ENCODE measurements at places on chromosomes 4 and X.

- no peak for DNase-seq
Measured at GRCh38 chrX:123181233-123181914, 2.7 kb upstream of the GRIA3 start.

DNA sequence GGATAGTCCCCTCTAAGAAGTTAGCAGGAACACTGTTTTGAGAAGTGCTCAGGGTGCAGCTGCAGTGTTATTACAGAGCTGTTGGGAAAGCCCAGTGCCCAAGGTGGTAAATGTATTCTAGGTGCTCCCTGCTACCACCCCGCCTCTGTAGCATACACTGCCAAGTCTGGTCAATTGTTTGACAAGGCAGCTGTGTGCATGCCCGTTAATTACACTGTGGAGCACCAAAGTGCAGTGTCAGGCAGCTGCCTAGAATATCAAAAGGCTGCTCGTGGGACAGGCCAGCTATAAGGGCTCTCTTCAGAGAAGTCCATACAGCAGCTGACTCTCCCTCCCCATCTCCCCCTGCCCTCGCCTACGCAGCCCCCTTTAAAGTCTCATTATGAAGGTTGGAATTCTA is 99.9 kb upstream of the KLHL13 start:
- no peak for DNase-seq

GRCh38 chrX:117305168-117305766 is 811.3 kb downstream of the KLHL13 start:
- DNase-seq: no peak

GRCh38 chrX:13579661-13580060 is 10.3 kb downstream of the EGFL6 start:
- DNase-seq: no peak

- no peak for DNase-seq
Measured at GRCh38 chr4:184807256-184807655, 18.5 kb downstream of the ACSL1 start.

DNA sequence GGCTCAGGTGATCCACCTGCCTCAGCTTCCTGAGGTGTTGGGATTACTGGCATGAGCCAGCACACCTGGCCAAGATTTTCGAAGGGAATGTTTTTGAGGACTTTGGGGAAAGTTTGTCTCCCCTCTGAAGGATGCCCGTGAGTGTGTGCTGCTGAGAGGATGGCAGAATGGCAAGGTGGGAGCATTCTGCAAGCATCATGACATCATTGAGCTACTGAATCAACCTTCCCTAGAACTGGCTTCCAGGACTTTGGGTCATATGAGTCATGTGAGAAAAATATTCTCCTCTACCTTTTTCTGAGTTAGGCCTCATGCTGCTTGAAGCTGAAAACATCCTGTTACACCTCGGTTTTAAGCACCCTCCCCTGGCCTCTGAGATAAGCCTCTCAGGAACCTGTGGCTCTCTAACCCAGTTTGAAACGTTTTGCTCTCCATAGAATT is 31.0 kb downstream of the TMEM131L start:
- peak; percentile 26 for DNase-seq

GRCh38 chr4:40190880-40191815 is 5.7 kb upstream of the RHOH start:
- DNase-seq: no peak

DNA sequence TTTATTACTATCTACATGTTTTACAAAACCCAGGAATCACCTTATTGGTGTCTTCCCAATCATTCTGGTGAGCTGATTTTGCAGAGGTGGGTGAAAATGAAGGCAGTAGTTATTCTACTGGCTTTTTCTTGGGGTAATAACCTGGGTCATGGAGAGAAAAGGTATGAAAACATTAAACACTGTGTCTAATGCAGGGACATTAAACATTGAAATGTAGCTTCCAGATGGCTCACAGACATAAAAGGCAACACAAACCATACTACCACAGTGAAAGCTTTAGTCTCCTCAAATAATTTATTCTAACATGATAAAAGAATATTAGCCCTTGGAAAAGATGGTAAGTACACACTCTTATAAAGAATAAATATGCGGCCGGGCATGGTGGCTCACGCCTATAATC is 8.0 kb downstream of the SETD7 start:
- DNase-seq: no peak

DNA sequence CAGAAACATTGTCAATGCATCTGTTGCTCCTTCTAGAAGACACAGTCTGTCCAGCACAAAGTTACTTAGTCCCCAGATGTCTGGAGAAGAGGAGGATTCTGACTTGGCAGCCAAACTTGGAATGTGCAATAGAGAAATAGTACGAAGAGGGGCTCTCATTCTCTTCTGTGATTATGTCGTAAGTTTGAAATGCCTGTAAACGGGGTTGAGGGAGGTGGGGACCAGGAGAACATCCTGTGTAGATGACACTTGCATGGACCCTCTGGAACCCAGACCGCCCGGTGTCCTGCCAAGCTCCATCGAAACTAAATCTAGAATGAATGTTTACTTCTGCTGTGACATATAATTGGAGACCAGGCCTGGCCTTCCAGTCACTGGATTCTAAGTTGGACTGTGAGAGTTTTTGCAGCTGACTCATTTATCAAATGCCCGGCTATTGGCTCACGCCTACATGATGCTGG is 45.0 kb upstream of the MSANTD1 start:
- peak; percentile 50 for DNase-seq

DNA sequence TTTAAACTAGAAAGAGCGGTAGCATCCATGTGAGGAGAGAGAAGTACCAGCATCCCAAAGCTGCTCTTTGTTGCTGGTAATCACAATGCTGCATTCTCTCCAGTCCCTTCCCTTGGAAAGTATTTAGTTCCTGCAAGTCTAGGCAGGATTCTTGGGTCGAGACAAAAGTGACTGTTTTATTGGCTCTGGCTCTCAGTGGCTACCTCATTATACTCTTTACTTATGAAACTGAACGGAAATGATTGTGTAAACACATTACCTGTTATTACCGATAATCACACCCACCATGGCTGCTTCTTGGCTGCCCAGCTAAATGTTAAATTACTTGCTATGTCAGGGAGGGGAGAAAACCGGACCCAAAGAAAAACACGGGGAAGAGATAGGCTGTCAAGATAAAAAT is 26.2 kb downstream of the ATXN3L start:
- no peak for DNase-seq

GRCh38 chr4:15349531-15349935 is 78.3 kb upstream of the C1QTNF7 start:
- no peak for DNase-seq

- DNase-seq: no peak
Measured at GRCh38 chr4:153887217-153887616, 98.3 kb upstream of the SFRP2 start.

GRCh38 chr4:139552517-139553307 is 3.3 kb downstream of the SETD7 start:
- no peak for DNase-seq

- no peak for DNase-seq
Measured at GRCh38 chr4:126530996-126531585, 1101.7 kb upstream of the INTU start.

DNA sequence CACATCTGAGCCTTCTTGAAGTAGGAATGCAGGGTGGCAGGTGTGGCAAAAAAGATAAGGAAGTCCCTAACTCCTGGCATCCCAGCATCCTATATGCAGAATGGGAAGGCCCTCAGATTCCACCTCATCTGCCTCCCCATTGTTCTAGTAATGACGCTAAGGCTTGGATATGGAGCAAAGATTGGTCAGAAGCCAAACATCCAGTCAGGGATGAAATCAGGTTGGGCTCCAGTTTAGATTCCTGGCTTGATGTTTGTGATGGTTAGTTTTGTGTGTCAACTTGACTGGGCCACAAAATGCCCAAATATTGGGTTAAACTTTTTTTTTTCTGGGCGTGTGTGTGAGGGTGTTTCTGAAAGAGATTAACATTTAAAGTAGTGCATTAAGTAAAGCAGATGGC is 39.6 kb upstream of the MAGEA4 start:
- DNase-seq: no peak

- no peak for DNase-seq
Measured at GRCh38 chrX:13050151-13050550, 5.7 kb upstream of the FAM9C start.

DNA sequence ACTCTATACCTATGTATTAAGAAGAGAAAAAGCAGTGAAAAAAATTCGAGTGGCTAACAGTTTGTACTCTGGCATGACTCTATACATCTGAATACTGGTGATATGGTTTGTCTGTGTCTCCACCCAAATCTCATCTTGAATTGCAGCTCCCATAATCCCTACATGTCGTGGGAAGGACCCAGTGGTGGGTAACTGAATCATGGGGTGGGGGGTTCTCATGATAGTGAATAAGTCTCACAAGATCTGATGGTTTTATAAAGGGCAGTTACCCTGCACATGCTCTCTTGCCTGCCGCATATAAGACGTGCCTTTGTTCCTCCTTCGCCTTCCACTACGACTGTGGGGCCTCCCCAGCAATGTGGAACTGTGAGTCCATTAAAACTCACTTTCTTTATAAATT is 70.4 kb downstream of the LRBA start:
- DNase-seq: no peak

DNA sequence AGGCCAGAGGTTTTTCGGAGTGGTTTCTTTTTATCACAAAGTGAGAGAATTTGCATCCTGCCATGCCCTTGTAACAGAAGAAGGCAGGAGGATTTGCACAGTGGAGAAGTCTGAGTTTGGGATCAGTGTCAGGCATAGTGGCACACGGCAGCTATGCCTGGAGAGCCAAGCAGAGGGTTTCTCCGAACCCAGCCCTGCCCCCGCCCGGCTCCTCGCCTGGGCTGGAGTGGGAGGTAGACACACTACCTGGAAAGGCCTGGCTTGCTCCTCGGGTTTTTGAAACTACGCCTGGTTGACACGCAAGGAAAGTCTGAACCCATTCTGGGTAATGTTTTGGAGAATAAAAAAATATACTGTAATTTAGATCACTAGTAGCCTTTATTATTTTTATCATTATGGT is 1653.6 kb upstream of the TENM3 start:
- DNase-seq: no peak

GRCh38 chr4:44532851-44533250 is 84.2 kb upstream of the KCTD8 start:
- DNase-seq: no peak

All from brain microvascular endothelial cell (primary cell).